ENCODE measurements at places on chromosomes 1 and 21.
A peak's percentile ranks its signal among the peaks of the same experiment; 100 is the strongest.

DNA sequence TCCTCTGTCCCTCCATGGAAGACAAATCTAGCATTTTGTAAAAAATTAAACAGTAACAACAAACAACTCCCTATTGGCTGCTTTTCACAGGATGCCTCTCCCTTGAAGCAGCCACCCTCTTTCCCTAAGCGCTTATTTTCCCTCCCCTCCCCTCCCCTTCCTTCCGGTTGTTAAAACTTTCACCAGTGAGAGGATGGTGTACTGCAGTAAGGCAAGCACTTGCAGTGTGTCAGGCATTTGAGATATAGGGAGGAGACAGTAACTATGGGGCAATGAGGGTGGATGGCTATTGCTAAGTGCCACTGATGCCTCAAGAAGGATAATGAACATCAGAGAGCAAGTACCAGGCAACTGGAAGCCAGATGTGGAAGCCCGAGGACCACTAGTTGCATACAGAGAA lies 19.1 kb upstream of the KIAA1614 start:
- no peak for DNase-seq

DNA sequence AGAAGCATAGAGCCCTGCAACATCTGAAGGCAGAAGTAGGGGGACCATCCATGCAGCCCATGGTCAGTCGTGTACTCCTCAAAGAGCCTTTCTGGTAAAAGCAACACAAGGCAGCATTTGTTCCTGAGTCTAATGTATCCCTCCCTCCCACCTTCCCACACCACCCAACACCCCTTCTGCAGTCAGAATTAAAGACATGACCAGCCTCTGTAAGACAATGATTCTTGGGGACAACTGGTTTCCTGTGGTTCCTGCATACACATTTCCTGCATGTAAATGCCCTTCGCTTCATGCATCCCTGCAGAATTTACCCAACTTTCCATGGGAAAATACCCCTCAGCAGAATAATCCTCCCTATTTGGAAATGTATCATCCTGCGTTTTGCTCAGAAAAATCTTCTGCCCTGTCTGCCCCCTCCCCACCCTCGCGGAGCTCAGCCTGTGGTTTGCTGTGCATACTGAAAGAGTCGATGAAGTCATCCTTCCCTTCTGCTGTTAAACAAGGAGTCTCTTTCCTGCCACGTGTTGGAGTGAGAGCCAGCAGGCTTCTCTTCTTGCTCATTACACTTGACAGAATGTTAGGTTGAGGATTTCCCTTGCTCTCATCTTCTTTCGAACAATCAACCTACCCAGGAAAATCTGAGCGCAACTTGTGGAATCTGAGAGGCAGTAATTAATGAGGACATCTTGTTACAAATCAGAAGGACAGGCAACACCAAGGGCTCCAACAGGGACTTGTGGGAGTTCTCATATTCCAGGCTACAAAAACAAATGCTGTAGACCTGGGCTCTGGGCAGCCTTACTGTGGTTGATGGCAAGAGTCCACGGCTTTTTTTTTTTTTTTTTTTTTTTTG lies 4.7 kb downstream of the TNN start:
- DNase-seq = peak; percentile 20

GRCh38 chr1:40532844-40533424 lies 1.5 kb downstream of the ZNF684 start:
- DNase-seq = peak; percentile 49

DNA sequence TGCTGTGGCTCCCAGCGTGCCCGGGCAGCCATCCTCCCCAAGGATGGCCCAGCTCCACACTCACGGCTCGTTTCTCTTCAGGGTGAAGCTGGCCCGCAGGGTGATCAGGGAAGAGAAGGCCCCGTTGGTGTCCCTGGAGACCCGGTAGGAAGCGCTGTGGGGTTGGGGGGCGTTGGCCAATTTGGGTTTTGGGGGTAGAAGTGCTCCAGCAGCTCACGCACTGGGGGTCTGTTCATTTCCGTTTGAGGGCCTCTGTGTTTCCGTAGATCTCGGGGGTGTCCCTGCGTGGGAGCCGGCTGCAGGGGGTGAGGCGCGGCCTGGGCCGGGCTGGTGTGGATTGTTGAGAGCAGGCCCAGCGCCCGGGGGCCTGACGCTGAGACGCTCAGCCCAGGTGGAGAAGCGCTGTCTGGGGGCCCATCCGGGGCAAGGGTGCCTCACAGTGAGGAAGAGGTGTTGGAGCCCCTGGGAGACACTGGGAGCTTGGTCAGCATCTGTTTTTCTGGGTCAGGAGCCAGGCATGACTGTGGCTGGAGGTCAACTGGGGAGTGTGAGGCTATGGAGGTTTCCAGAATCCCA lies 12.6 kb downstream of the COL6A1 start:
- DNase-seq = no peak

DNA sequence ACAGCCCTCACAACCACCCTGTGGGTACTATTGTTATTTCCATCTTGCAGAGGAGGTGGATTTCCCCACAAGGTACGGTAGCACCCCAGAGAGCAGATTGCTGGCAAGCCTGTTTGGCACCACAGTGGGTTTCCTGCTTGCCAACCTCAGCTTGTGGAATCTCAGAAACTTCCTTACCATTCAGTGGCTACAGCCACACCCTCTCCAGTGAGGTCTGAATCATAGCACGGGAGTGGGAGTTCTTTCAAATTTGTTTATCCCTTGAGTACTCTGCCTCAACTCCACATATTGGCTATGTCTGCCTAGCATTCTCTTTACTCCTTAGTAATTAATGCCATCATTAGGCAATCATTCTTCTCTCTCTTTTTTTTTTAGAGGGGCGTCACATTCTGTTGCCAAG lies 162.1 kb downstream of the PTPRU start:
- DNase-seq = no peak

DNA sequence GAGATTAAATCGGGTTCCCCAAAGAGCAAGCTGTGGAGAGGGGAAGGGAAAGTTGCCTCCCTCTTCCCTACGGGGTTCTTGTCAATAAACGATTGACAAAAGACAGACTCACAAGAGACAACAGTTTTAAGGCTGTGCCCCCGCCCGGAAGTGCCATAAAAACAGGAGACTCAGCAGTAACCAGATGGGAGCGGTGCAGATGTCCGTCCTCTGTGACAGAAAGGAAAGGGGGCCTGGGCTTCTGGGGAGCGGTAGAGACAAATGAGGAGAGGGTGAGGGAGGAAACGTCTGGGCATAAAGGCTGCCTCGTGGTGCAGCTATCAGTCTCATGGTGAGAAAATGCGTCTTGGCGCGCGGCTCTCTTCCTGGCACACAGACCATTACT lies 5.9 kb downstream of the TP73 start:
- DNase-seq = no peak

- no peak for DNase-seq
Measured at GRCh38 chr1:84277343-84278059, 24.0 kb upstream of the SAMD13 start.

GRCh38 chr1:6208723-6209660 lies 3.1 kb downstream of the RNF207 start:
- no peak for DNase-seq

DNA sequence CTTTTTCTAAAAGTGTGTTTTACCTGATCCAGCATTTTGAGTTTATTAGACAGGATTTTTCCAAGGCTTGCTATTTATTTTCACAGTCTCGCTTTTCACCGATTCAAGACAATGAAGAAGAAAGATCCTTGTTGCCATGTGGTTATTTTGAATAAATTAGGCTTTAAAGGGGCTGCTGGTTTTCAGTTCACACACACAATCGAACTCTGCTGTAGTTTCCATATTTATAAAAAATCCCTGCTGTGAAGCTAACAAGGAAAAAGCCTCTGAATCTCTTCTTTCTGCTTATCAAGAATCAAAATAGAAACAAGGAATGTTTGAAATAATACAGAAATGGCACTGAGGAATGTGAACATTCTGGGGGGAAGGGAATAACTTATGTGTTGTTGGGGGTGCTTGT lies 102.5 kb upstream of the KAZN start:
- DNase-seq = no peak

DNA sequence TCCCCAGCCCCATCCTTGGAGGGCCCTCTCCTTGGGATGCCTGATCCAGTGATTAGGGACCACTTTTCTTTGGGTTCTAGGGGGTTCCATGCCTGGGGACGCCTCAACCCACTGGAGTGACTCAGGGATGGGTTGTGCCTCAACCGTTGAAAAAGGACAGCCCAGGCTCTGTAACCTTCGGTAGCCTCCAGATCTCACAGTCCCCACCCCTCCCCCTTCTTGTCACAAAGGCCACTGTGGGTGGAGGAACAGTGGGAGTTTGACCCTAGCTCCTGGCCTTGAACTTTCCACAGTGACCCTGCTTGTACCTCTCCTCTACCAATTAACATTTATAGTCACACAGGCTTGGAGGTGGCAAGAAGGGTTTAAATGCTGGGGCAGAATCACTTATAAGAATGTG lies 2.6 kb upstream of the RORC start:
- DNase-seq = no peak

DNA sequence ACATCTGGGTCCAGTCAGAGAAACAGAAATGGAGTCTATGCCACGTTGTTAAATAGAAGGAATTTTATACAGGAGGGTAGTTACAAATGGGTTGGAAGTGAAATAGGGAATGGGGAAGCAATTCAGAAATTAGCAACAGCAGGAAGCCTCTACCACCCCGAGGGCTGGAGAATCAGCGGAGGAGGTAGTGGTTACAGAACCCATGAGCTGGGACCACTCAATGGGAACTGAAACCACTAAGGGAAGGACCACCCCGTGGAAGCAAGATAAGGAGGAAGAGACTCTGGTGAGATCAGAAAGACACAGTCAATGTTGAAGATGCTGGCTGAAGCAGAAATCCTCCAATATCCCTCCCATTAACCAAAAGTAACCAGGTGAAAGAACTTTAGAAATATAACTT lies 15.5 kb upstream of the MAST2 start:
- DNase-seq = no peak

GRCh38 chr21:37793660-37794059 lies 122.6 kb downstream of the KCNJ6 start:
- DNase-seq = no peak

DNA sequence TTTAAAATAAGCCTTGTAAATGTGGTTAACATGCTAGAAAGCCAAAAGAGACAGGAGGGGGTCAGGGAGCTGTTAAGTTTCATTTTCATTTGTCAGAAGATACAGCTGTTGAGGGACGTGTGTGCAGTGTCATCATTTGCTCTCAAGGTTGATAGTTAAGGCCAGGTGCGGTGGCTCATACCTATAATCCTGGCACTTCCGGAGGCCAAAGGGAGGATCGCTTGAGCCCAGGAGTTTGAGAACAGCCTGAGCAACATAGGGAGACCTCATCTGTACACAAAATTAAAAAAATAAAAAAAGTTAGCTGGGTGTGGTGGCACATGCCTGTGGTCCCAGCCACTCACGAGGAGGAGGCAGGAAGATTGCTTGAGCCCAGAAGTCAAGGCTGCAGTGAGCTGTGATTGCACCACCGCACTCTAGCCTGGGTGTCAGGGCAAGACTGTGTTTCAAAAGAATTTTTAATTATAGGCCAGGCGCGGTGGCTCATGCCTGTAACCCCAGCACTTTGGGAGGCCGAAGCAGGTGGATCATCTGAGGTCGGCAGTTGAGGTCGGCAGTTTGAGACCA lies 22.7 kb downstream of the ZBTB8OS start:
- no peak for DNase-seq

DNA sequence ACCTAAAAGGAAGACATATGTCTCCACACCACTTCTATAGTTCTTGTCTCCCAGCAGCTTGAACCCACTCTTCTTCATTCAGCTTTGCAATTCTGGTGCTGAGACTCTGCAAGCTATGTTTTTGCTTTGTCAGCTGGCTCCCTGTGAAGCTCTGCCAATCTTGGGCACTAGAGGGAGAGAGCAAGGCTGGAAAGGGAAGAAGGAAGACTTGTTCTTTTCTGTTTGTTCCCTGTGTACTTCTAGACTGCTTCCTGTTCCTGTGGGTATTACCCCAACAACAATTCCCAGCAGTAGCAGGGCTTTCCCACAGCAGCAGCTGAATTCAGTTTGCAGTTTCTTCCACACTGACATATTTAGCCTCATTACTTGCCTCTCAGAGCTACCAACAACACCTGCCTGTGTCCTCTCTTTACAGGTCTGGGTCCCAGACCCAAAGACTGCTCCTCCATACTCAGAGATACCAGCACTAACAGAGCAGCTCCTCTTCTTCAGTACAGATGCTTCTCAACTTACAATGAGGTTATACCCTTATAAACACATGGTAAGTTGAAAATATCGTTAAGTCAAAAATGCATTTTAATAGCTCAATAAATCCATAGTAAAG lies 275.2 kb upstream of the NEGR1 start:
- DNase-seq = no peak

DNA sequence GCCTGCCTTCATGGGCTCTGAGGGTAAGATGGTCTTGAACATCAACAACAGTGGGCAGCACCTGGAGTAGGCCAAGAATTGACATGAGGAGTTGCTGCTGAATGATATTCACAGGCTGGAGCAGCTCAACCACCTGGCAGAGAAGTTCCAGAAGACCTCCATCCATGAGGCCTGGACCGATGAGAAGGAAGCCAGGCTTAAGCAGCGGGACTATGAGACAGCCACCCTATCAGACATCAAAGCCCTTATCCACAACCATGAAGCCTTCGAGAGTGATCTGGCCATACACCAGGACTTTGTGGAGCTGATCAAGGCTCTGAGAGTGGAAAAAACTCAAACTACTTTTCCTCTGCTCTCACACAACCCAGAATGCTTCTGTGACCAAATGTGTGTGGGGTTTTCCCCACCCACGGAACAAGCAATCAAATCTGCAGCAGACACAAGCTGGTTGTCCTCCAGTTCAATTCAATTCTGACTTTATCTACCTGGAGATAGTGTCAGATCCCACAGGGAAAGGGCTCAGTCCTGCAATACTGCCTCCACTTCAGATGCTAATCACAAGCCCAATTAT lies 12.1 kb upstream of the EPHA10 start:
- no peak for DNase-seq

DNA sequence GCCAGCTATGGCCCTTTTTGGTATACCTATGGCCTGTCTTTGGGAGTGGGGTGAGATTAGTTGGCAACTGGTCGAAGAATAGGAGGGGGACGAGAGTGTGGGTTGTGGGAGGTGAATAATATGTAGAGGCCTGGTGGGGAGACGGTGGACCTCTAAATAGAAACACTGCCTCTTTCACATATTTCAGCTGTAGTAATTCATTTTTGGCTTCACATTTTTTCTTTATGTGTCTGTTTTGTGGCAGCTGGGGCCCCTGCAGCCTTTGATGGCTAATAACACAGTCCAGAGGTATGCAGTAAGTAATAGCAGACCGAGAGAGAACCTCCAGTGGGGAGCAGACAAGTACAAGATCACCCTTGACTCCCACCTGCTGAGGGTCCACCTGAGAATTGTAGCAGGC lies 75.9 kb downstream of the HLX start:
- no peak for DNase-seq

DNA sequence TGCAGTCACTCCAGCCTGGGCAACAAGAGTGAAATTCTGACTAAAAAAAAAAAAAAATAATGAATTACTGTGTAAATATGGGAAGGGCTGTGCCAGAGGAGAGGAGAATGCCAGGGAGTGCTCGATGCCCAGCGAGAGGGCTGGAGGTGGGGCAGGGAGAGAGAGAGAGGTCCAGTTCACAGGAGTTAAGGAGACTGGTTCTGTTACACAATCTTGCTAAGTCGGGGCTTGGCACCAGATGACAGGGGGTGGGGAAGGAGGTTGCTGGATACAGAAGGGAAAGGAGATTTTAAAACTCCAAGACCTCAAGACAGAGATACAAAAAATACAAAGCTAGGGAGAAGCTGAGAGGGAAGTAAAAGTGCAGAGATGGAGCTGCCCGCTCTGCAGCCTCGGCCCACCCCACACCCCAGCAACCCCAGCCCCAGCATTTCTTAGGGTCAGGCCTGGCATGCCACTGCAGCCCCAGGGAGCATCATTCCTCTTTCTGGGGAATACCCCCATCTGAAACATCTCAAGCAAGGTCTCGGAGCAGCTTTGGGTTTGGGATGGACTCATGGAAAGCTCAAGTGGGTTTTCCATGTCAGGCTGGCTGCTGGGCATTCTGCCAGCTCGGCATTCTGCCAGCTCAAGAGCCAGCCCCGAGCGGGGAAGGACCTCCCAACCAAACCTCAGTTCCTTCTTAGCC lies 991 bp downstream of the SELENBP1 start:
- peak; percentile 78 for DNase-seq
